Stimulated activated naive B cell treated with anti-CD40 and anti-IgM and Interleukin-4, amounts not matched to agents 10 μg/mL and 1 μg/mL and 100 μg/mL, for 72 hours (primary cell): ENCODE measurements at places on chromosomes 1 and 21.

DNA sequence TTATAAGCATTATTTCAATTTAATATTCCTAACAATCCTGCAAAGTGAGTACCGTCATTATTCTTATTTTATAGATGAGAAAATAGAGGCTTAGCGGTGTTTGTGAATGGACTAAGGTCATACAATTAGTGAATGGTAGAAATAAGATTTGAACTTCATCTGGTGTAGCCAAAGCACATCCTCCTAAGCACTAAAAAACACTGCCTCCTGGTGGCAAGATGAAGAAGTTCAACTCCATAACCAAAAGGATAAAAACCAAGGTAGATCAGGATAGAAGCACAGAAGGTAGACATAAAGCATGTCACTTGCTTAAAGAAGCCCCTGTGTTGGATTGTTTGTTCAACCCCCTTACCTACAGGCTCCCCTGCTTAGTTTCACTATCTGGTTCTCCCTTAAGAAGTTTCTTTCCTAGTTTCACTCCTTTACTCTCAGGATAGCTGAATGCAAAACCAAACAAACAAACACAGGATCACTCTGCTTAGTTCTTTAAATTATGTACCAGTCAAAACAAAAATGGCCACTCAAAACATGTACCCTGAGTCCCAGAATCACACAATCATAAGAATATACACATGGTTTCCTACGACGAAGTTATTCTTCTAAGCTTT, 12.7 kb upstream of the AIM2 start:
- no peak for DNase-seq

- no peak for DNase-seq
These were observed 11.2 kb downstream of the MEF2D start for GRCh38 chr1:156489166-156489934.

- no peak for DNase-seq
These were observed 64.5 kb upstream of the PRRC2C start for GRCh38 chr1:171420810-171421209.

GRCh38 chr1:212353181-212353580, 61.5 kb downstream of the PACC1 start:
- no peak for DNase-seq

DNA sequence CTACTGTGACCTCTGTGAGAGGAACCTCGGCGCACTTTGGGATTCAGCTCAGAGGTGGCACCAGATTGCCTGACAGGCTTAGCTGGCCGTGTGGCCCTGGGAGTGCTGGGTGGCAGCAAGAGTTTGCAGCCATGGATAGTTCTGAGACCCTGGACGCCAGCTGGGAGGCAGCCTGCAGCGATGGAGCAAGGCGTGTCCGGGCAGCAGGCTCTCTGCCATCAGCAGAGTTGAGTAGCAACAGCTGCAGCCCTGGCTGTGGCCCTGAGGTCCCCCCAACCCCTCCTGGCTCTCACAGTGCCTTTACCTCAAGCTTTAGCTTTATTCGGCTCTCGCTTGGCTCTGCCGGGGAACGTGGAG, 67.5 kb downstream of the DISC1 start:
- DNase-seq = no peak

DNA sequence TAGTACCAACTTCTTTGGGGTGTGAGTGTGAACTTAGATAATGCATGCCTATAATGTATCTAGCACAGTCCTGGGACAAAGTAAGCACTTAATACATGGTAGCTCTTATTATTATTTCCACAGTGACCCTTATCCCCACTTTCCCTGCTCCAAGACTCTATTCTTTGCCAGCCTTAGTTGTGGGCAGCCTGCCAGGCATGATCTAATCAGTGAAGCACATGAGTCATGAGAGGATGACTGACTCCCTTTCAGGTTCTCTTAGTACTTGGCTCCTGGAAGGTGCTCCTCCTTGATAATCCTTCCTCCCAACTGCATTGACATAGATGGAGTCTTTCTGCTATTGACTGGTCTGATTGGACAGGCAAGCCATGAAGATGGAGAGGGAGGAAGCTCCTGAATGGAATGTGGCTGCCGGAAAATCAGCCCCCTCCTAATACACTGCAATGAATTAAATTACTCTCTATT, 17.4 kb upstream of the GNG12 start:
- DNase-seq = no peak

DNA sequence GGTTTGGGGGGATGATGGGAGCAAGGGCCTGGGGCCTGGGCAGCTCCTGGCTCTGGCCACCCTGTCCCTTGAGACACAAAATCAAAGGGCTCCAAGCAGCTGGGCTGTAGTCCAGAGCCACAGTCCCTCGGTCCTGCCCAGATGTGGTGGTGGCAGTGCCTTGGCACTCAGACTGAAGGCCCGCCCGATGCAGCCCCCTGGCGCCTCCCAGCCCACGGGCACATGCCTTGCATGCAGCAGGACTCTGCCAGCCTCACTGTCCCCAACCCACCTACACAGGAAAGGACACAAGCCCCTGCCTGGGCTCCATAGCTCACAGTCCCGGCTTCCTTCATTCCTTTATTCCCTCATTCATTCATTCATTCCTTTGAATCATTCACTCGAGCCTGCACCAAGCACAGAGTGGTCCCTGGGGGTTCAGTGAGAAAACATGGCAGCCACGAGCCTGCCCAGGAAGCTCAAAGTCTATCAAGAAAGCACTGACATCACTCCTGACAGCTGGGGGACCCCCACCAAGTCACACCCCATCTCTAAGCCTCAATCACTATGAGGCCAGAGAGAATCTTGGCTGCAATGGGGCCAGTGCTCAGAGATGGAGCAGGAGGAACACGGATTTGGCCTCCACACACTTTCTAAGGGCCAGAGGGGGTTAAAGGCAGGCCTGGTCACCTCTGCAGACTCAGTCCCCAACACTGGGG, 5.8 kb downstream of the SDC3 start:
- DNase-seq = no peak

- DNase-seq = peak; percentile 15
These were observed 6.8 kb downstream of the TENT5C start for GRCh38 chr1:117612517-117613248.

DNA sequence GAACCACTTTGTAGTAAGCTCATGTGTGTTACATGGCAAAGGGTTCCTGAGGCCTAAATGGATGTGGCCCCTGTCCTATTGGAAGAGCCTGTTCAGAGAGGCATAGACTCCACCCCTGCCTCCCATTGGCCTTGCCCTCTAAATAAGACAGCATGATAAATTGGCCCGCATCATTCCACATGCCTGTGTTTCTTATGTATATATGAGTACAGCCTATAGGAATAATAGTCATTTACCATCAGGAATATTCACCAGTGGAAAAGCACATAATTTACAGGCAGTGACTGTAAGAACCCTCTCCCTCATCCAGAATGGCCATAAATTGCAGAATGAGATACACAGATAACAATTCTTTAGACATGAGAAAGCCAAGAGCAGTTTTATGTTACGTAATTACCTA, 519.5 kb upstream of the DAB1 start:
- DNase-seq = no peak
